ENCODE measurements at places on chromosomes 5 and 9. TPM values are rescaled to one million over a fixed set of nuclear protein-coding genes. Genes with fewer than 3 reads are reported as not detected.

GRCh38 chr9:15786616-15787015 is 233.8 kb downstream of the CCDC171 start:
- DNase-seq = no peak

Gene GPR21
- total RNA-seq = 1.1 TPM

DNA sequence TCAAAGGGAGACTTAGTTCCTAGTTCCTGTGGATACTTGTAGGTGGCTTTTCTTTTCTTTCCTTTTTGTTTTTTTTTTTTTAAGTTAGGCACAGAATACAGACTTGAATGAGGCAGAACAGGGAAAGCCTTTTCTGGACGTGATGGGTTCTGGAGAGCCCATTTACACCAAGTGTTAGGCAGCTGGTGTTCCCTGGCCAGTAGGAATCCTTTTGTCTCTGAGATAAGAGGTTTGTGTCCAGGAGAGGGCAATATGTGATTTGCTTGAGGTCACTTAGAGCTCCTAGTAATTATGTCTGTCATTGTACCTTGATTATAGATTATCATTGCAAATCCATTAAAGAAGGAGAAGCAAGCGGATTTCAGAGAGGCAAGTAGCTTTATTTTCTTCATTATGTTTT is 9.1 kb downstream of the MEGF10 start:
- no peak for DNase-seq

Gene FABP6
- total RNA-seq = 8.5 TPM

DNA sequence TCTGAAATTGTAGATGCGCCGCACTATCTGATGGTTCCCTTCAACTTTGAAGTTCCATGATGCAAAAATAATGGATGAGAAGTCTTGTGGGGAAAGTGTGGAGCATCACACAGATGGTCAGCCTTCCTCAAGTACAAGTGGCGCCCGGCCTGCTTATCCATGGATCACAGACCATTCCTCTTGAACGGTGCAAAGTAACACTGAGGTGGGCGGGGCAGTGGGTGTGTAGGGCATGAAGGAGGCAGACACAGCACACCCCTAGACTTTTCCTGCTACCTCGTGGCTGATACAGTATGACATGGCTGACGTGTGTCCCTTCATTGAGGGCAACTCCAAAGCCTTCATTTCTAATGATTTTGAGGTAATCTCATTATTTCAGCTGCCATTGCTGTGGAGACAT is 2.5 kb upstream of the GNG10 start:
- no peak for DNase-seq

Gene IL4
- total RNA-seq = not detected

DNA sequence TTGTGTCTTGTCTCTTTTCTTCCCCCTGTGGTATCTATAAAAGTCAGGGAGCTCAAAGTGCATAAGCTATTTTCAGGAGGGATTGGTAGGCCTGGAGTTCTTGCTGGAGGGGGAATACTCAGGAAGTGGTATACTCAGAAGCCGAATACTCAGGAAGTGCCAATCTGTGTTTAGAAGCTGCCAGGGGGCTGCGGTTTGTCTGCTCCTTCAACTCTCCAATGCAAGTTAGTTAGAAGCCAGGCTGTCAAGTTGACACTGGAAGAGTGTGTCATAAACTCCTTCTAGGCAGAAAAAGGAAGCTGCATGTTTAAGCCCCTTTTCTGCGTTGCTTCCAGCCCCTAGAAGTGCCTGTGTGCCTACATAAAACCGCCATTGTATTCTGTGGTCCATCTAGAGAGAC is 366.5 kb downstream of the TAF11L14 start:
- no peak for DNase-seq

DNA sequence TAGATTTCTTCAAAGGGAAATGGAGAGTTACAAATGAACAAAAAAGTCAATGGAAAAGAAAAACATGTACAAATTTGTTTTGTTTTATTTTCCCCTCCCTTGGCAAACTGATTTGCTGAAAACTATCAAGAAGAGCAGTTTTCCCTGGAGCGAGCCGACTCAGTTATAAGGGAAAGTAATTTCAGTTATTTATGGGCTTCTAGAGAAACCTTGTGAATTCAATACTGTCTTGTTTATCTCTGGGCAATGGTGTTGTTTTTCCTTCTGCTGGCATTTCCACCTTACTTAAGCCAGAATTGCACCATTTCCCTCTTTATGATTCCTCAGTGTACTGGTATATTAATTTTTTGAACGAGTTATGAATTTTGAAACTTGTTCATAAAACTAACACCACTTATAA is 1163.6 kb downstream of the CDH12 start:
- no peak for DNase-seq

- DNase-seq = no peak
Observed at GRCh38 chr9:92562461-92562967, 26.7 kb upstream of the ECM2 start.

GRCh38 chr9:128634111-128634510 is 22.5 kb downstream of the DYNC2I2 start:
- no peak for DNase-seq

DNA sequence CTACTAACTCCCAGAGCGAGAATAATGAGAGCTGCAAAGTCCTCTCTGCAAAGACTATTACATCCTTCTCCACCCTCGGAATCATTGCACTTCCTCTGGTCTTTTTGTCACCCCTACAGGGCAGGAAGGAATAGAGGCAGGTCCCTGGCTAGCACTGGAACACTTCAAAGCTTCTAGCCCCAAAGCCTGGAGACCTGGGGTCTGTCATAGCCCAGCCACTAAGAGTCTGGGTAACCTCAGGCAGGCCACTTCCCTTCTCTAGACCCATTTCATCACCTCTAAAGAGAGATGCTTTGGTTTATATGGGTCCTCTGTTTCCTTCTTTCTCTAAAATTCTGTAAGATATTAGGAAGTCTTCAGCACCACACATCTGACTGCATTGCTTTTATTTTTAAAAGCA is 6.7 kb downstream of the ADRB2 start:
- no peak for DNase-seq

DNA sequence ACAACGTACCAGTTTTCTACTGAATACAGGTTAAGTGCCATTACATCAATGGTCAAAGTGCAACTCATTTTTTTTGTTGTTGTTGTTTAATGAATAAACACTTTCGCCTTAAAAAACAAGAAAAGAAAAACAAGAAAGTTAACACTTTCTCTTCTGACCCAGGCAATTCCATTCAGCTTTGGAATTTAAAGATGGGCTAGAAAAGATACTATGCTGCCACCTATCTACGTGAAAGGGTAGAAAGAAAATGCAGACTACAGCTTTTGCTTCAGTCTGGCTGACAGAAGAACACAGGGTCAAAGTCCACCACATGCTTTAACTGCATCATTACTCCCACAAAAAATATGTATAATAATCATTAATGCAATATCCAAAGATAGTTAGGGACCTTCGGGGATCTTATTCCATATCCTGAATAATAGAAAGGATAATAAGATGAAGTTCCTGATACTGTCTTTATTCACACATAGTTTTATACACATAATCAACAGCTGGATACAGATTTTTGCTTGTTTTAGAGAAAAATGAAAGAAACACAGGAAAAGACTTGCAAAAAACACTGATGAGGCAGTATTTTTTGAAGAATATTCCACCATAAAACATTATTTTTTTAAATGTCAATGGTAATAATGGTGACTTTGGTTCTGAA is 40.4 kb downstream of the ZDHHC21 start:
- no peak for DNase-seq

- peak; percentile 16 for DNase-seq
Observed at GRCh38 chr9:33924978-33925797, 108.2 kb downstream of the UBE2R2 start.

- DNase-seq = no peak
Observed at GRCh38 chr5:80191991-80192398, 63.9 kb downstream of the SERINC5 start.

Gene CMBL
- total RNA-seq = 51.0 TPM

Gene LHX6
- 4.1 TPM for total RNA-seq

DNA sequence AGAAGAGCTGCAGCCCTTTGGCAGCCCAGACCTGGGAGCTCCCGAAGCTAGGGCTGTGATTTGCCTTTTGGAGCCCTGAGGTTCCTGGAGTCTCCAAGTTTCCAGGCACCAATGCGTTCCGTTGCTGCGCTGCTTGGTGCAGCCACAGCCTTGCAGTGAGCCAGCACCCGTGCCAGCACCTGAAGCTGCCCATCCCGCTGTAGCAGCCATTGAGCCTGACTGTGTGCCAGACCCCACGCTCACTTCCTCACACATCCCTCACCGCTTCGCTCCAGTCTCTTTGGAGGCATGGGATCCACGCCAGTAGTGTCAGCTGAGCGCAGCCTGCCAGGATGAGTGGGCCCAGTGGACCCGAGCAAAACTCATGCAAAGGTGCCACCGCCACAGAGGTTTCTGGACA is 22.5 kb upstream of the C9orf72 start:
- DNase-seq = no peak

- DNase-seq = no peak
Observed at GRCh38 chr9:78928625-78929405, 631.9 kb downstream of the PSAT1 start.

Gene SMU1
- 30.5 TPM for total RNA-seq

- no peak for DNase-seq
Observed at GRCh38 chr5:128007939-128008338, 75.6 kb upstream of the SLC12A2 start.

GRCh38 chr5:58048954-58049353 is 410.9 kb downstream of the PLK2 start:
- no peak for DNase-seq

GRCh38 chr5:139635606-139636206 is 12.4 kb upstream of the CXXC5 start:
- DNase-seq = no peak

DNA sequence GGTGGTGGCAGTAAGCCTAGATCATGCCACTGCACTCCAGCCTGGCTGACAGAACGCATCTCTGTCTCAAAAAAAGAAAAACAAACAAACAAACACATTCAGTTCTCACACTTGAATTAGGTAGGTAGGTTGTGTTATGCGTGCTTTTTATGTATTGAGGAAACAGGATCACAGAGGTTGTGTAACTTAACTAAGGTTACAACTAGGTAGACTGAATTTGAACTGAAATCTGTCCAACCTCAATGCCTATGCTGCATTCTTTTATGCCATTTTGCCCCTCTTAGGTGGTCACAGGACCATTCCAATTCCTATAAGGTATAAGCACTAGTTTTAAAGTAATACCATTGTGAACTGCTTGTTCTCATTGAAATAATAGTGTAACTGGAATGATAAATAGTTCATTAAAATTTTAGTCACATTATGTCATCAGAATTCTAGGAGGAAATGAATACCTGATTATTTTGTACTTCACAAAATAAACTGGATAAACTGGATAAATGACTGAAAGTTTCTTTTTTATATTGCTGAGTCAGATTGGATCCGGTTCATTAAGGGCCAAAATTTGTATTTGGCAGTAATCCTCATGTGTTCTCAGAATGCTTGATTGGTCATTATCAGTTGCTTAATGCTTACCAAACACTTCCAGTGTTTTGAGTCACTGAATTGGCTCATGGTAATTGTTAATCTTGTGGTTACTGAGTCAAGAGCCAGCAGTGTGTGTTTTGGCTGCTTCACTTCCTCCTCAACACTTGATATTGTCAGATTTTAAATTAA is 7.1 kb downstream of the UBAP1 start:
- peak; percentile 68 for DNase-seq

Gene MYMK
- total RNA-seq = not detected

DNA sequence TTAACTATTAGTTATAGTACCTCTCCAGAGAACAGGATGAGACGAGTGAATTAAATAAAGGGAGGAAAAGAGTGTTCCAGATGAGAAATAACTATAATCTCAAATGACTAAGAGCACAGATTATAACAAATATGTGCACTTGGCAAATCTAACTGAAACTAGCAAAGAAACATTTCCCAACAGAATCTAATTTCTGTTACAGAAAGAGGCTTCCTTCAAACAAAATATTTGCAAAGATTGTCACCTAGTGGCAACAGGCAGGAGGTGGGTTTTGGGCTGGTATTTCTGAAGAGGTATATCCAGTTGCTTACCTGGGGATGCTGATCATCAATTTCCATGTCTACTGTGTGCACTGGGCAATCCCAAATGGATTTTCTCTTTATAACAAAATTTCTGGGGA is 5.6 kb upstream of the SPDL1 start:
- no peak for DNase-seq

GRCh38 chr9:4548811-4549725 is 58.8 kb downstream of the SLC1A1 start:
- DNase-seq = no peak

DNA sequence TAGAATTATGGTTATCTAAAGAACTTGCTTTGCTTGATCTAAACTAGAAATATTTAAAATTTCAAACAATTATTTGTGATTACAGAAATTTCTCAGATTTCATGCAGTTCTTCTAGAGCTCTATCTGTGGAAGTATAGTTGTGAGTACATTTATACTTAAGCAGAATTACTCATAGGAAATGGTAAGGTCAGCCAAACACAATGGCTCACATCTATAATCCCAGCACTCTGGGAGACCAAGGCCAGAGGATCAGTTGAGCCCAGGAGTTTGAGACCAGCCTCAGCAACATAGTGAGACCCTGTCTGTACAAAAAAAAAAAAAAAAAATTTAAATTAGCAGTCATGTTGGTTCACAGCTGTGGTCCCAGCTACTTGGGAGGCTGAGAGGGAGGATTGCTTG is 71.0 kb downstream of the INVS start:
- no peak for DNase-seq

DNA sequence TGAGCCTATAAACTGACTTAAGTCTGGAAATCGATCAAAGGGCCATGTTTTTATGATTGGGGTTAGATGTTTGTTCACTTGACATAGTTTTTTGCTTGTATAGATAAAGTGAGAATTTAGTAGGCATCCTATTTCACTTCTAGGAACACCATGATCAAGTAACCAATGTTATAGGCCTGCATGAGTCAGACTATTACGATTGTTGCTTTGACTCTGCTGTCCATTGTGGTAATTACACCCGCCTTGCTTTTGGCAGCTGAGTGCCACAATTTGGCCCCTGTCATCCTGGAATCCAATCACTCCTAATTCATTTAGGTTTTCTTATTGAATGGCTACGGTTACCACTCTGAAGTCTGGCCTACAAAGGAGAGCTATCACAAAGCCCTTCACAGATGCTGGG is 67.8 kb upstream of the IL33 start:
- no peak for DNase-seq

Gene CARD9
- total RNA-seq = 1.2 TPM

Gene FOXD4
- 2.8 TPM for total RNA-seq

- DNase-seq = no peak
Observed at GRCh38 chr5:172413601-172414171, 40.6 kb downstream of the SH3PXD2B start.

Gene ADGRD2
- not detected for total RNA-seq

DNA sequence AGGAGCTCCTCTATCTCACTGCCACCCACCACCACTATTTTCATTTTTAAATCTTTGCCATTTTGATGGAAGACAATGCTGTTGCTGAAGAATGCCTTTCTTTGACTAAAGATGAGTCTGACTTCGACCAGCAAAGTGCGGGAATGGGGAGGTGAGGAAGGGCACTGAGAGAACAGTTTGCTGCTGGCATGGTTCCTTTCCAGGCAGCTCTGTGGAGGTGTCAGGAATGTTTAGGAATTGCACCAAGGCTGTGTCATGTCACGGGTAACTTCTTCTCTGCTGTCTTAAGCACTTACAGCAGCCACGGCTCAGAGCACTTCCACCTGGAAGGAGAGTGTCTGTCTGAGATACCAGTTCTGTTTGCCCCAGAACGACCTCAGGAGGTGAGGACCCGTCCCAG is 41.4 kb upstream of the SHB start:
- no peak for DNase-seq
